ENCODE measurements at places on chromosomes 5 and 9.

DNA sequence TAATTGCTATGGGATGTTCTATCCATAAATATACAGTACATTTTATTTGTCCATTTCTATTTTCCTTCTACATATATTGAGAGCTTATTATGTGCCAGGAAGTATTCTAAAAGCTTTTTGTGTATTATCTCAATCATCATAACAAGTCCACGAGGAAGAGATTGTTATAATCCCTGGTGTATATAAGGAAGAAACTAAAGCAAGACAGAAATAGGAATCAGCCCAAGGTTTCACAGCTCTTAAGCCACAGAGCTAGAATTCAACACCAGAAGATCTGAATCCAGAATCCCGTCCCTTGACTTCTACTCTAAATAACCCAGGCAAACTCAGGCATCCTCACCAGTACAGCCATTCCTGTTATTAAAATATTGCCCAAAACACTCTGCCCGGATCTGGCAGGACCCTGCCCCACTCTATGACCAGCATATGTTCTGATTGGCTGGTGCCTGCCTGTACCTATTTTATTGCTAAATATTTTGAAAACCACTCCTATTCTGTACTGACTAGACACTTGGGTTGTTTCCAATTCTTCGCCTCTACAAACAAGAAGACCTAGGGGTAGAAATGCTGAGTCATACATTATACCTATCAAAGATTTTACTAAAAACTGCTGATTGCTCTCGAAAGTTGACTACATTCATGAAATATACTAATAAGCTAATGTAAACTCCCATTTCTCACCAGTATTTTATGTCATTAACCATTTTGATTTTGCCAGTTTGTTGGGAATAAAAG is 297.4 kb downstream of the ENC1 start:
- no peaks in the 10 kb centered on the region for H3K27me3 ChIP-seq
- no peaks in the 10 kb centered on the region for H3K36me3 ChIP-seq
- DNase-seq: no peak
- H3K27ac ChIP-seq: no peak overlapping the region
- H3K4me1 ChIP-seq: peaks cover 3% of the 10 kb centered on the region
- H3K4me3 ChIP-seq: no peak overlapping the region

- no peaks in the 10 kb centered on the region for H3K36me3 ChIP-seq
- no peak overlapping the region for H3K27ac ChIP-seq
- H3K27me3 ChIP-seq: no peaks in the 10 kb centered on the region
- H3K4me1 ChIP-seq: peaks cover 15% of the 10 kb centered on the region
These were observed 203.0 kb downstream of the MED10 start for GRCh38 chr5:6175172-6175854.

DNA sequence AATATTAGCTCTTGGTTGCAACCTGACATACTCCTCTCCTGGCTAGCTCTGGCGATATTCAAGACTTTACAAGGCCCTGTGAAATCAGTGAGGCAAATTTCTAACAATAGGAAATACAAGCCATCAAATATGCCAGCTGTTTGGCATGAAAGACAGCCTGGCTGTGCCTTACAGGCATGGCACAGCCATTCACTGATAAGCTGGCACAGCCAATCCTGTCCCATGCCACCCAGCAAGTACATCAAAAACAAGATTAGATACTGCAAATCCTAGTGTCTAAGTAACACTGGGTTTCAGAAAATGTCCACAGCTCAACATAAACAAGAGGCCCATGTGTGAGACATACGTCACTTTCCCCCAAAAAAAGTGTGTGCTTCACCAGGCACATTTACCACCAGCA is 1045.8 kb upstream of the DMAC1 start:
- DNase-seq: no peak
- no peaks in the 10 kb centered on the region for H3K27me3 ChIP-seq
- H3K36me3 ChIP-seq: peaks cover 3% of the 10 kb centered on the region
- peaks cover 13% of the 10 kb centered on the region for H3K4me1 ChIP-seq
- no peak overlapping the region for H3K4me3 ChIP-seq
- no peak overlapping the region for H3K27ac ChIP-seq

- no peak for DNase-seq
- peaks cover 9% of the 10 kb centered on the region for H3K4me1 ChIP-seq
- no peak overlapping the region for H3K4me3 ChIP-seq
- H3K27me3 ChIP-seq: no peaks in the 10 kb centered on the region
- no peaks in the 10 kb centered on the region for H3K36me3 ChIP-seq
- H3K27ac ChIP-seq: no peak overlapping the region
These were observed 94.7 kb downstream of the MYO10 start for GRCh38 chr5:16841416-16841815.

DNA sequence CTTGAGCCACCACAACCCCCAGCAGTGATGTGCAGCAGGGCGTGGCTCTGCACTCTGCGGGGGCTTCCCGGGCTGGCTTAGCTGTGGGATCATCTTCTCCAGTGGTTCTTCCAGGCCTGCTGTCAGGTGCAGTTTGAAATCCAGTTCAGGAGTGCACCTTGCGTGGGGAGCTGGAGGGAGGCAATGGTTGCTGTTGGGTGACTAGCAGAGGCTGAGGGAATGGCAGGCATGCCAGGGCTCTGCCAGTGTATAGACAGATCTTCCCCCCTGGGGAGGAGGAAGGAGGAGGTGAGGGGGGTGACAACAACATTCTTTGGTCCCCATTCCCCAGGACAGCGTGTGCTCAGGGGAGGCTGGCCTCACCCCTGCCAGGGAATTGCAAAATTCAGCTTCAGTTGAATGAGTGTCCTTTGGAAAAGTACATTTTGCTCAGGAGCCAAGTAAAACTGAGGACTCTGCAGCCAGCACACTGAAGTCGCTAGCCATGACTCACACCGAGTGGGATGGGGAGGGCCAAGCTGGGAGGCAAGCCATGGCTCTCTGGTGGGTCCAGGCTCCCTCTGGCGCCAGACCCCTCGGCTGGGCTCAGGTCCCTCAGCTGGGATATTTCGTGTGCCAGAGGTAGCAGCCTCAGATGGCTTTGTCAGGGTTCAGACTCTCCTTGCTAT is 35.0 kb downstream of the ERGIC1 start:
- no peak overlapping the region for H3K27ac ChIP-seq
- H3K4me3 ChIP-seq: no peak overlapping the region
- H3K4me1 ChIP-seq: peaks cover 20% of the 10 kb centered on the region
- no peaks in the 10 kb centered on the region for H3K36me3 ChIP-seq

- no peaks in the 10 kb centered on the region for H3K36me3 ChIP-seq
- H3K27me3 ChIP-seq: no peaks in the 10 kb centered on the region
- no peak overlapping the region for H3K4me3 ChIP-seq
- peak; percentile 23 for DNase-seq
These were observed 22.2 kb upstream of the CEP78 start for GRCh38 chr9:78213712-78214111.

GRCh38 chr5:74122979-74123590 is 497.1 kb downstream of the ARHGEF28 start:
- H3K36me3 ChIP-seq: no peaks in the 10 kb centered on the region
- no peak for DNase-seq
- no peaks in the 10 kb centered on the region for H3K4me1 ChIP-seq
- H3K27me3 ChIP-seq: no peaks in the 10 kb centered on the region

Measured in neural progenitor cell (in vitro differentiated cells).